ENCODE measurements at places on chromosomes 4 and X.

GRCh38 chrX:124488412-124489161 lies 142.2 kb downstream of the SH2D1A start:
- DNase-seq, result no peak

- DNase-seq, result no peak
Observed at GRCh38 chrX:44765556-44765955, 78.3 kb upstream of the DUSP21 start.

DNA sequence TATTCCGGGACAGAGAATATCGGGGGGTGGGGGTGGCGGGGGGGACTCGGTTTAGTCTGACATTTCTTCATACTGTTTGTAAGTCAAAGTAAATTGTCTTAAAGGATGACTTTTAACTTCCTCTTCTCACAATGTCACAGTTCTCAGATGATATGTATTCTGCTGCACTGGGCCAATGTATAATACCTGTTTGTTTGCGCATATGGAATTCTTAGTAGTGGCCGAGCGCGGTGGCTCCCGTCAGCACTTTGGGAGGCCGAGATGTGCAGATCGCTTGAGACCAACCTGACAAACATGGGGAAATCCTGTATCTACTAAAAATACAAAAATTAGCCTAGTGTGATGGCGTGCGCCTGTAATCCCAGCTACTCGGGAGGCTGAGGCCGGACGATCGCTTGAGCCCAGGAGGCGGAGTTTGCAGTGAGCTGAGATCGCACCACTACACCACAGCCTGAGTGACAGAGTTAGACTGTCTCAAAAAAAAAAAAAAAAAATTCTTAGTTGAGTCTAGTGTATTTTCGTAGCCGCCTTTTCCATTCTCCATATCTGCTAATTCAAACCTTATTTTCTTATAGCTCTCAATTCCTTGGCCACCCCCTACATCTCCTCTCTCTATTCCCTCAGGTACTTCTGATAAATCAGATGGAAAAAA lies 851 bp downstream of the POLR2B start:
- DNase-seq, result peak; percentile 38

- DNase-seq, result no peak
Observed at GRCh38 chr4:75565481-75565880, 9.6 kb downstream of the ODAPH start.

DNA sequence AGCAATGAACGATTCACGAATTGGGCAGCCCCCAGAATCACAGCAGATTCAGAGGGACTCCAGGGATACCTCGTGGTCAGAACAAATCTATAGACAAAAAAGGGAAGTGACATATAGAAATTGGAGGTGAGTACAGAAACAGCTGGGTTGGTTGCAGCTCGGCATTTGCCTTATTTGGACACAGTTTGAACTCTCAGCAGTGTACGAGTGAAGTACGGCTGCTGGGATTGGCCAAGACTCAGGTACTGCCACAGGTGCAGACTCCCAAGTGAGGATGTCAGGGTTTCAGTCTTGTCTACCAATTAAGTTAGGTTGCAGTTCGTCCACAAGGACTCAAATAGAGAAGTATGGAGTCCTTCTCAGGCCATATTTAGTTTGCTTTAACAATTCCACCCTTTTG lies 28.2 kb downstream of the HTT-AS start:
- peak; percentile 52 for DNase-seq

GRCh38 chrX:2263203-2263602 lies 237.6 kb downstream of the DHRSX start:
- no peak for DNase-seq

DNA sequence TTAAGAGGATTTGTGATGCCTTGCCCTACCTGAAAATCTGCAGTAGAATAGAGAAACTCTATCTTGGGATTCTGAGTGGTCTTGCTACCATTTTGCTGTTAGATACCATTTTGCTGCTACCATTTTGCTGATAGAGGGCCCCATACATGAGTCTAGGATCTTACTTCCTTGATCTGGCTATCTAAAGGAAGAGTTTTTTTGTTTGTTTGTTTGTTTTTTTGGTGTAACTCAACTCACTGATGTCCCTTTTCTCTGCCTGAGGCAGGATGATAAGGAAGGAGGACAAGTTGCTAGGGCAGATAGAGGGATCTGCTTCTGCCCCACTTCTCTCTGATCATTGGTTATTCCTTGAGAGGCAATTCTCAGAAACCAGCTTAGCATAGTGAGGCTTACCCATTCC lies 31.0 kb downstream of the XK start:
- no peak for DNase-seq

DNA sequence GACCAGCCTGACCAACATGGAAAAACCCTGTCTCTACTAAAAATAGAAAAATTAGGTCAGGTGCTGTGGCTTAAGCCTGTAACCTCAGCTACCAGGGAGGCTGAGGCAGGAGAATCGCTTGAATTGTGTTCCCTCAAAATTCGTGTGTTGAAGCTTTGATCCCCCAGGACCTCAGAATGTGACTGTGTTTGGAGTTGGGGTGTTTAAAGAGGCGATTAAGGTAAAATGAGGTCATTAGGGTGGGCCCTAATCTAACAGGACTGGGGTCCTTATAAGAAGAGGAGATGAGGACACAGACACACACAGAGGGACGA lies 23.6 kb downstream of the SLC25A6 start:
- no peak for DNase-seq

DNA sequence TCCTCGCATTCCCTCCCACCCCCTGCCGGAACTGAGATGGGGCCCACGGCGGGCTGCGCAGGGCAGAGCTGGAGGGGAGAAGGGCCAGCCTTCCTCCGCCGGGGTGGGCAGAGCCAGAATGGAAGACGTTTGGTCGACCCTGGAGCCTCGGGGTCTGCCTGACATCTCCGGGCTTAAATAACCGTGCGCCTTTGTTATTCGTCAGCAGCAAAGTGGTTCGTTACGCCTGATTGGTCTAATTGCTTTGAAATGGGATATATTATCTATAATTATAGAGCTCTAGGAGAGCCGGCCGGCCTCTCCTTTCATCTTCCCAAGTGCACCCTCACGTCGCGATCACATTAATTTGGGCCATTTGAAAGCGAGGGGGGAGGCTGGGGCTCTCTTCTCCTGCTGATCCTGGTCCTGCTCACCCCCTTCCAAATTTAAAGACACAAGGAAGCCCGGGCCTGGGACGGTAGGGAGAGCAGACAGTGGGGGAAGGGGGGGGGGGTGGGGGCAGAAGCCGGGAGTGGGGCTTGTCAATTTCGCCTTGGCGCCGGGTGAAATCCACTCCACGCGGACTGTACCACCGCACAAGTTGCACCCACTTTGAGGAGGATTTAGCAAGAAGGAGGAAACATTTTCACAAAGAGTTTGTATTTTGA lies 4.7 kb upstream of the MSX1 start:
- DNase-seq, result no peak

- DNase-seq, result no peak
Observed at GRCh38 chr4:71494539-71494938, 155.7 kb downstream of the SLC4A4 start.

DNA sequence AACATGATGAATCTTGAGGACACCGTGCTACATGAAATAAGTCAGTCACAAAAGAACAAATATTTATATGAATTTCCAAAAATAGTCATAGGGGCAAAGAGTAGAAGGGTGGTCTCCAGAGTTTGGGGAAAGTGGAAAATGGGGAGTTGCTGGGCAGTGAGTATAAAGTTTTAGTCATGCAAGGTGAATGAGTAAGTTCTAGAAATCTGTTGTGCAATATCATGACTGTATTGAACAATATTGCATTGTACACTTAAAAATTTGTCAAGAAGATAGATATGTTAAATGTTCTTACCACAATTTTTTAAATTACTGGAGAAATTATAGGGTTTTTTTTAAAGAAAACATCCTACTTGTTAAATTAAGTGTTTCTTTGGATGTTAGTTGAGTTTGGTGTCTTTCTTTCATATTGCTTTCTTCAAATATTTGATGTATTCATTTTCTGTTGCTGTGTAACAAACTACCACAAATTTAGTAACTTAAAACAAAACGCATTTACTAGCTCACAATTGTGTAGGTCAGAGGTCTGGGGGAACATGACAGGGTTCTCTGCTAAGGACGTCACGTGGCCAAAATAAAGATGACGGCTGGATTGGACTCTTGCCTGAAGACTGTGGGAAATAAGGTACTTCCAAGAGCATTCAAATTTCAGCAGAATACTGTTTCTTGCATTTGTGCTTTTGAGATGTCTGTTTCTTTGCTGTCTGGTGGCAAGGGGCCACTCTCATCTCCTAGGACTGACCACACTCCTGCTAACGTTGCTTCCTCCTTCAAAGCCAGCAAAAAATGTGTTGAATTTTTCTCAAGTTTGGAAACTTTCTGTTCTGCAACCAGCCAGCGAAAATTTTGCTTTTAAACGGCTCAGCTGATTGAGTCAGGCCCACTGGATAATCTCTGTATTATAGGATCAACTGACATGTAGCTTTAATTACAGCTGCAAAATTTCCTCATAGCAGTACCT lies 76.7 kb downstream of the CPEB2 start:
- no peak for DNase-seq

Measured in CD4-positive, alpha-beta T cell treated with Interferon gamma for 1 hour (primary cell).